Activated CD8-positive, alpha-beta memory T cell treated with anti-CD3 and anti-CD28 coated beads, Interleukin-2, amount 10 ng/mL, durations not matched to agents 7 days and 5 days (primary cell): ENCODE measurements at places on chromosomes 13 and 19. TPM values are rescaled to one million over a fixed set of nuclear protein-coding genes. Genes with fewer than 3 reads are reported as not detected.

GRCh38 chr19:32363632-32364031, 18.2 kb downstream of the ZNF507 start:
- no peak overlapping the region for H3K27ac ChIP-seq
- H3K27me3 ChIP-seq, result no peaks in the 10 kb centered on the region
- H3K36me3 ChIP-seq, result peaks cover 77% of the 10 kb centered on the region
- H3K4me1 ChIP-seq, result no peaks in the 10 kb centered on the region
- H3K4me3 ChIP-seq, result no peak overlapping the region
- DNase-seq, result no peak

GRCh38 chr19:31315652-31316051, 33.6 kb downstream of the TSHZ3 start:
- no peak overlapping the region for H3K4me3 ChIP-seq
- H3K4me1 ChIP-seq, result no peaks in the 10 kb centered on the region
- peaks cover 3% of the 10 kb centered on the region for H3K27me3 ChIP-seq

- H3K4me1 ChIP-seq, result no peaks in the 10 kb centered on the region
- no peaks in the 10 kb centered on the region for H3K27me3 ChIP-seq
- no peak overlapping the region for H3K4me3 ChIP-seq
- no peaks in the 10 kb centered on the region for H3K36me3 ChIP-seq
- DNase-seq, result no peak
- no peak overlapping the region for H3K27ac ChIP-seq
Observed at GRCh38 chr13:107900775-107901174, 314.6 kb downstream of the LIG4 start.

DNA sequence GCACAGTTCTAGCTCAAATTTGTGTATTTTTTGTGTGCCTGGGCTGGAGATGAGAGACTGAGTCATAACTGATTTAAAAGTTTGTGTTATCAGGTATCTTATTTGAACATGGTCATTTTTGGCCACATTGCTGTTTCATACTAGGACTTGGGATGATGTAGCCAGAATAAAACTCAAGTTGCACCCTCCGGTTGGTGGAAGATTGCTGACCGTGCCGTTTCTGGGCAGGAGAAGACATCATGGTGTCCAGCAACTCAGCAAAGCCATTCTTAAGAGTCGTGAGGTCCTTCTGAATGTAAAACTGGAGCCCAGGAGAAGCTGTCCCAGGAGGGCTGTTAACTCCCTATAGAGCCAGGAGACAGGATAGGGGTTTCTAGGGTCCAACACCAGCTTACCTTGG, 7.6 kb downstream of the CEBPG start:
- H3K27ac ChIP-seq, result no peak overlapping the region
- DNase-seq, result no peak
- H3K4me1 ChIP-seq, result peaks cover 19% of the 10 kb centered on the region
- H3K4me3 ChIP-seq, result no peak overlapping the region
- H3K27me3 ChIP-seq, result no peaks in the 10 kb centered on the region
- H3K36me3 ChIP-seq, result peaks cover 19% of the 10 kb centered on the region

GRCh38 chr19:46076951-46077814, 36.4 kb upstream of the IGFL4 start:
- no peak overlapping the region for H3K27ac ChIP-seq
- no peaks in the 10 kb centered on the region for H3K36me3 ChIP-seq
- H3K4me1 ChIP-seq, result peaks cover 1% of the 10 kb centered on the region
- H3K4me3 ChIP-seq, result no peak overlapping the region
- peaks cover 82% of the 10 kb centered on the region for H3K27me3 ChIP-seq
- DNase-seq, result peak; percentile 47

- DNase-seq, result peak; percentile 19
- H3K4me1 ChIP-seq, result peaks cover 3% of the 10 kb centered on the region
- peaks cover 13% of the 10 kb centered on the region for H3K27me3 ChIP-seq
- no peaks in the 10 kb centered on the region for H3K36me3 ChIP-seq
- no peak overlapping the region for H3K4me3 ChIP-seq
Observed at GRCh38 chr13:111370570-111371535, 50.4 kb downstream of the TEX29 start.

- H3K27ac ChIP-seq, result no peak overlapping the region
- H3K4me1 ChIP-seq, result peaks cover 7% of the 10 kb centered on the region
- no peaks in the 10 kb centered on the region for H3K27me3 ChIP-seq
- peaks cover 55% of the 10 kb centered on the region for H3K36me3 ChIP-seq
- no peak for DNase-seq
Observed at GRCh38 chr19:8826371-8826770, 5.7 kb downstream of the ZNF558 start.

- H3K27me3 ChIP-seq, result peaks cover 47% of the 10 kb centered on the region
- DNase-seq, result no peak
- H3K27ac ChIP-seq, result no peak overlapping the region
- H3K4me1 ChIP-seq, result peaks cover 15% of the 10 kb centered on the region
Observed at GRCh38 chr13:23902975-23903905, 5.9 kb upstream of the C1QTNF9B start.

- H3K4me3 ChIP-seq, result no peak within 1 kb of the TSS
- no peaks in the 10 kb centered on the region for H3K4me1 ChIP-seq
- H3K36me3 ChIP-seq, result no peaks in the 10 kb centered on the region
Observed at GRCh38 chr19:35528218-35529038, at the start of gene SBSN. SBSN (minus strand) TSS chr19:35528311; CDS start chr19:35528281, 30 bp downstream.

GRCh38 chr19:52590728-52591127, 20.6 kb downstream of the ZNF701 start:
- no peak overlapping the region for H3K27ac ChIP-seq
- no peaks in the 10 kb centered on the region for H3K4me1 ChIP-seq
- H3K4me3 ChIP-seq, result no peak overlapping the region
- H3K27me3 ChIP-seq, result no peaks in the 10 kb centered on the region
- no peak for DNase-seq
- H3K36me3 ChIP-seq, result peaks cover 76% of the 10 kb centered on the region

- H3K4me1 ChIP-seq, result peaks cover 43% of the 10 kb centered on the region
- H3K27me3 ChIP-seq, result no peaks in the 10 kb centered on the region
- no peak for DNase-seq
- peak overlapping the region; percentile 81 for H3K27ac ChIP-seq
Observed at GRCh38 chr13:73715911-73716510, 418.2 kb downstream of the KLF12 start.

DNA sequence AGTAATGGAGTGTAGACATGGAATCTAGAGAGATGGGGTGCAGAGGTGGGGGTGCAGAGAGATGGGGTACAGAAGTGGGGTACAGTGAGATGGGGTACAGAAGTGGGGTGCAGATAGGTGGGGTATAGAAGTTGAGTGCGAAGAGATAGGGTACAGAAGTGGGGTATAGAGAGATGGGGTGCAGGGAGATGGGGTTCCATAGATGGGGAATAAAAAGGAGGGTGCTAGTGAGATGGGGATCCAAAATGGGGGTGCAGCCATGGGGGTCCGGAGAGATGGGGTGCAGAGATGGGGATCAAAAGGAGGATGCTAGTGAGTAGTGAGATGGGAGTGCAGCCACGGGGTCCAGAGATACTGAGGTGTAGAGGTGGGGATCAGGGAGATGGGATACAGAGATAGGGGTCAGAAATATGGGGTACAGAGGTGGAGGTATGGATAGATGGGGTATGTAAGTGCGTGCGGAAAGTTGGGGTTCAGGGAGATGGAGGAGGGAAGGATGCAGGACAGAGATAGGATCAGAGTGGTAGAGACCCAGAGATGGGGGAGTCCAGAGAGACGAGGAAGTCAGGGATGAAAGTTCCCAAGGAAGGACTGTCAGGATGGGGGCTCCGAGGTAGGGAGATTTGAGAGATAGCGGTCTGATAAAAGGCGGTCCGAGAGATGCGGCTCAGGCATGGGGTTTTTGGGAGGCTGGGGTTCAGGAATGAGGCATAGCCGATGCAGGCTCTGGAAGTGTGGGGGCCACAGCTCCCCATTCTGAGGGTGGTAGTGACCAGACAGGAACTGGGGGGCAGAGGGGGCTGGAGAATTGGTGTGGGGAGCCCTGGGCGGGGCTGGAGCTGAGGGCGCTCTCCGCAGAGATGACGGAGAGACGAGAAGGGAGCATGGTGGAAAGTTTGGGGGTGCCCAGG, 3.4 kb downstream of the PALM3 start:
- no peak for DNase-seq
- H3K4me1 ChIP-seq, result peaks cover 12% of the 10 kb centered on the region
- no peaks in the 10 kb centered on the region for H3K36me3 ChIP-seq
- no peak overlapping the region for H3K27ac ChIP-seq
- peaks cover 45% of the 10 kb centered on the region for H3K27me3 ChIP-seq

DNA sequence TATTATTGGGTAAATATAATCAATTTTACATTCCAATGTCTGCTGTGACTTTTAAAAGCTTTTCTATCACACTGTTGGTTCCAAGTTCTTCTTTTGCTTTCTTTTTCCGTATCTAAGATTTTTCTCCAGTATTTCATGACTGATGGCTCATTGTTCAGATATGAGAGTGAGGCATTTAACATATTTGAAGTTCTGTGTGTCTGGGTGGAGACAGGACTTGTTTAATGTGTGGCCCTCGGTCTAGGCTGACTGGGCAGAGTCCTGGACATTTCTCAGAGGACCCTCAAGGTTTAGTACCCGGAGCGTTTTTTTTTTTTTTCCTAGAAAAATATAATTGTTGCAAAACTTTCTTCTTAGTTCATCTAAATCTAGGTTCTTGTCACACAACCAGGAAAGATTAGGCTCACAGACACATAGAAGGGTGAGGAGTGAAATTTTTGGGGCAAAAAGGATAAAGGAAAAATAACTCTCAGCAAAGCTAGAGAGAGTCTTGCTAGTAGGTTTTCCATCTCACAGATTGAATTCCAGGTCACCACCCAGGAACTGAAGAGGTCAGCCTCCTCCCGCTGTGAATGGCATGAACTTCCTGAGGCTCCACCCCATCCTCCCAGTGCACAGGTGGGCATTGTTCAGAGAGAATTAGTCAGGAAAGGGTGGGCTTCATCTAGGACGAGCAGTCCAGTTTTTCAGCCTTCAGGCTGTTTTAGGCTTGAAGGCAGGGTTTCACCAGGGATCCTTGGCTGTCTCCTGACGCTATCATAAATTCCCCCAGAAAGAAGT, 1002.4 kb upstream of the PCDH9 start:
- no peak overlapping the region for H3K4me3 ChIP-seq
- no peak overlapping the region for H3K27ac ChIP-seq
- H3K4me1 ChIP-seq, result no peaks in the 10 kb centered on the region
- H3K36me3 ChIP-seq, result no peaks in the 10 kb centered on the region
- no peaks in the 10 kb centered on the region for H3K27me3 ChIP-seq

- DNase-seq, result no peak
- H3K36me3 ChIP-seq, result no peaks in the 10 kb centered on the region
- H3K4me1 ChIP-seq, result no peaks in the 10 kb centered on the region
- H3K27ac ChIP-seq, result no peak overlapping the region
Observed at GRCh38 chr13:95471960-95472359, 80.6 kb upstream of the CLDN10 start.

GRCh38 chr13:59210543-59210942, 953.2 kb downstream of the DIAPH3 start:
- no peak overlapping the region for H3K27ac ChIP-seq
- no peaks in the 10 kb centered on the region for H3K36me3 ChIP-seq
- DNase-seq, result no peak
- H3K27me3 ChIP-seq, result no peaks in the 10 kb centered on the region
- H3K4me1 ChIP-seq, result no peaks in the 10 kb centered on the region
- no peak overlapping the region for H3K4me3 ChIP-seq

GRCh38 chr13:34731486-34731885, 210.6 kb upstream of the NBEA start:
- no peak overlapping the region for H3K27ac ChIP-seq
- H3K27me3 ChIP-seq, result no peaks in the 10 kb centered on the region
- no peaks in the 10 kb centered on the region for H3K36me3 ChIP-seq
- H3K4me1 ChIP-seq, result no peaks in the 10 kb centered on the region
- no peak for DNase-seq

TRPM4 gene
- total RNA-seq, result not detected

CLDND2 gene
- 27.8 TPM for total RNA-seq

TRMT1 gene
- 43.2 TPM for total RNA-seq

METTL21C gene
- total RNA-seq, result not detected
